ENCODE measurements at places on chromosomes 12 and 14.

GRCh38 chr12:26713885-26714383 is 119.1 kb downstream of the ITPR2 start:
- no peak for DNase-seq

- DNase-seq = no peak
Measured at GRCh38 chr14:104897330-104898194, 27.1 kb upstream of the PLD4 start.

GRCh38 chr12:60752589-60752988 is 1156.8 kb downstream of the SLC16A7 start:
- DNase-seq = no peak

GRCh38 chr12:71702590-71702989 is 16.7 kb downstream of the TMEM19 start:
- DNase-seq = no peak

GRCh38 chr14:59918824-59919569 is 947 bp upstream of the LRRC9 start:
- DNase-seq = no peak

- DNase-seq = no peak
Measured at GRCh38 chr12:48629541-48629940, 52.5 kb downstream of the KANSL2 start.

DNA sequence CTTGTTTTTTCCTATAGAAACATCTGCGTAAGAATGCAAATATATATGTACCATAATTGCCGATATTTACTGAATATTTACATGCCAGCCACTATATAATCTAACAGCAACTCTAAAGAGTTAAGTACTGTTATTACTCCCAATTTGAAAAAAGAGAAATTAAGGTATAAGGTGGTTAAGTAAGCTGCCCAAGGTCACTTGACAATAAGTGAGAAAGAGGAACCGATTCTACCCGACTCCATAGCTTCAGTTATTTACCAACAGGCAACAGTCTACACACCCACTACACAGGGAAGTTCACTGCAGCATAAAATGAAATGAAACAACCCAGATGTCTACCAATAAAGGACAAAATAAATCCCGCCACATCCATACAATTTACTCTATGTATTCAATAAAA is 1.1 kb downstream of the MIS18BP1 start:
- DNase-seq = no peak

- no peak for DNase-seq
Measured at GRCh38 chr12:13843841-13844240, 137.6 kb downstream of the GRIN2B start.

GRCh38 chr12:117875744-117876435 is 92.9 kb downstream of the KSR2 start:
- no peak for DNase-seq

- DNase-seq = no peak
Measured at GRCh38 chr12:53755451-53755891, 3.7 kb upstream of the CISTR start.

- no peak for DNase-seq
Measured at GRCh38 chr12:20646239-20646827, 48.8 kb upstream of the SLCO1C1 start.

- no peak for DNase-seq
Measured at GRCh38 chr12:118126119-118126757, 9.7 kb upstream of the PEBP1 start.

DNA sequence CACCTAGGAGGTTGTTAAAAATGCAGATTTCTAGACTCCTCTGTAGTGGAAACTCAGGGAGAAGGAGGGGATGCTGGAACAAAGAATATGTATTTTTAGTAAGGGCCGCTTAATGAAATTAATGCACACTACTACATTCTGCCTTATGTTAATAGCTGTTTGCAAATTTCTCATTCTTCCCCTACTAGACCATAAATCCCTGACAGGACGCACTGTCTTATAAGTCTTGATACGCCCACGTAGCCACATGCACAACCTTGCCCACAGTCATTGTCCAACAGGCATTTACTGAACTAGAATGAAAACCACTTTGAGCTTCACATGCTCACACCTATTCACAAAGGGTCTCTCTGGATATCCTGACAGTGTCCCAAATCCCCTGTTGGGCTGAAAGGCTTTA is 10.5 kb downstream of the KRT2 start:
- no peak for DNase-seq

GRCh38 chr12:26830783-26831551 is 2.0 kb downstream of the ITPR2 start:
- no peak for DNase-seq

- DNase-seq = no peak
Measured at GRCh38 chr14:64612021-64612380, 62.2 kb downstream of the PPP1R36 start.

- DNase-seq = peak; percentile 26
Measured at GRCh38 chr12:103877934-103878510, 37.0 kb upstream of the NT5DC3 start.

DNA sequence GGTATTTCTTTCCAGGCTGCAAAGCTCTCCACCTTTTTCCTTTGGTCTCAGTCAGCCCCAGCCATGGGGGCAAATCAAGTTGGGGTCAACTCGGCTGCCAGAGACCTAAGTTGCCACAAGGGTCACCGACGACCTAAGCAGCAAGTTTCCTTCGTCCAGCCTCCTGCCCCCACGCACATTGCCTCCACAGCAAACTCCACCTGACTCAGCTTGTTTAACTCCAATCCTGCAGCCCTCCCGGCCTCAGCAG is 767 bp upstream of the KCNMB4 start:
- no peak for DNase-seq

DNA sequence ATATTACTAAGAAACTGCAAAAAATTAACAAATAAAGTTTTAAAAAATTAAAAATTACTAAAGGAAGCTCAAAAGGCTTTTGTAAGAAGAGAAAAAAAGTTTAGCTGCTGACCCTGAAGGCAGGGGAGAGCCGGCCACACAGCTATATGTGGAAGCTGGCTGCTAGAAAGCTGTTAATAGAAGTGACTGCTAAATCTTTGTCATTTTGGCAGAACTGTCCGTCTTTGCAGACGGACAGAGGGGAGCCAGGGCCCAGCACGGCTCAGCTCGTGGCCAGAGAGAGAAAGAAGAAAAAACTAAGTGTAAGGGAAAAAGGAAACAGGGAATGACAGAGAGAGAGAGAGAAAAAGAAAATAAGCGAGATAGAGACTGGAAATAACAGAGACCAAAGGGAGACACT is 27.9 kb downstream of the PRMT8 start:
- no peak for DNase-seq

GRCh38 chr14:24127673-24128072 is 2.8 kb upstream of the FITM1 start:
- DNase-seq = no peak

DNA sequence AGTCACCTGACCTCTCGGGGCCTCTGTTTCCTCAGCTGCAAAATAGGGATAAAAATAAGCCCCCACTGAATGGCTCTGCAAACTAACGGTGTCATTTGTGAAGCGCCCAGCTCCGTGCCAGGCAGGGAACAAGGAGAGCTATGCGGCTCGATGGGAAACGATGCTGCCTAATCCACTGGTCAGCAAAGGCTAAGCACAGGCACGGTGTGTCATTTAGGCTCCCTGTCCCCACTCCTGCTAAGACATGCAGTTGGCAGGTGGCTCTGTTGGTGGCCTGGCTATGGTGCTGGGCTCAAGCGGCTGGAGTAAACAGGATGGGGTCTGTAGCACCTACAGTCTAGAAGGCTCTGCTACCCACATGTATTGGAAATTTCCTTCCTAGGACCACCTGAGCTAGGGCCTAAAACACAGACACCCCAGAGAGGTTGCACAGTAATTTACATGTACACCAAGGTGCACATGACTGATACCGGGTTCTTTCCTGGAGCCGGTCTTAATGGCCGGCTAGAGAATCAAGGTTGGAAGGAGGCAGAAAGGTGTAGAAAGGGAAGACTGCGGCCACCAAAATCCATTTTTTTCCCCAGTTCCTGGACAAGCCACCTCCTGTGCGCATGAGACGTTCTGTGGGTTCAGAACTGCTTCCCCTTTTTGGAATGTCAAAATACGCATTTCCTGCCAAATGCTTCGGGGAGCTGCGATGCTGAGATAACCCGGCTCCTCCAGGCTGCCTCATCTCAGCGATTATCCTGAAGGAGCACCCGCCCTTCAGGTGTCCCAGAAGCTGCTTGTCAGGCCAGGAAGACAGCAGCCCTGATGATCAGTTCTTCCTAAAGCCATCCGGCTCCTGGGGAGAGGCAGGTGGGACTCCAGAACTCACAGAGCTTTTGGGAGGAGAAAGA is 1.0 kb downstream of the CACNA2D4 start:
- no peak for DNase-seq

DNA sequence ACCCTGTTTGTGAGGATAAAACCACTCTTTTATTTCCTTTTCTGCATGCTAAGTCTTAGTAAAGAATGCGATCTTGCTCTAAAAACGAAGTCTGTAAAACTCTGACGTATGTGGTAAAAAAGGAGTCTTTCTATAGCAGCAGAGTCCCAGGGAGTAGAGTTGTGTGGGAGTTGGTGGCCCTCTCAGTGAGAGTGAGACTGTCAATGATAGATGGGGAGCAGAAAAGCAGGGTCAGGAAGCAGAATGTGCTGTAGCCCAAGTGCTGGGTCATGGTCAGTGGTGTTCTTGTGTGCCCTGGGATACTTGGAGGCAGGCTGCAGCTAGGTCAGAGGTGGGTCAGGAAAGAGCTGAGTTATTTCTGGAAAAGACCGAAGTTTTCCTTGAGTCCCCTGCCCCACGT is 20.3 kb upstream of the GPR33 start:
- DNase-seq = no peak

GRCh38 chr12:46217541-46218321 is 51.1 kb downstream of the SLC38A1 start:
- peak; percentile 23 for DNase-seq

- no peak for DNase-seq
Measured at GRCh38 chr12:1882405-1882804, 36.0 kb downstream of the CACNA2D4 start.

DNA sequence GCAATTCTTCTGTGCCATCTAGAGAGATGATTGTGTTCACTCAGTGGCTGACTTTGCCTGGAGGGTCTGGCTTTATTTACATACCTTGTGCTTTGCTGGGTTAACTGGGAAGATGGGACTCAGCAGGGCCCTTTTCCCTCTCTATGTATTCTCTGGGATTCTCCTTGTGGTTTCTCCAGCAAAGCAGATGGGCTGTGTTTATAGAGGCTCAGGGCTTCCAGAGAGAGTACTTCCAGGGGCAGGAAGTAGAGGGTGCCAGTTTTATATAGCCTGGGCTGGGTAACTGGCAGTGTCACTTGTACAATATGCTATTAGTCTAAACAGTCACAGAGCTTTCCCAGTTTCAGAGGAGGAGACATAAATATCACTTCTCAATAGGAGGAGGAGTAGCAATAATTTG is 509.9 kb downstream of the DIO2 start:
- DNase-seq = no peak

DNA sequence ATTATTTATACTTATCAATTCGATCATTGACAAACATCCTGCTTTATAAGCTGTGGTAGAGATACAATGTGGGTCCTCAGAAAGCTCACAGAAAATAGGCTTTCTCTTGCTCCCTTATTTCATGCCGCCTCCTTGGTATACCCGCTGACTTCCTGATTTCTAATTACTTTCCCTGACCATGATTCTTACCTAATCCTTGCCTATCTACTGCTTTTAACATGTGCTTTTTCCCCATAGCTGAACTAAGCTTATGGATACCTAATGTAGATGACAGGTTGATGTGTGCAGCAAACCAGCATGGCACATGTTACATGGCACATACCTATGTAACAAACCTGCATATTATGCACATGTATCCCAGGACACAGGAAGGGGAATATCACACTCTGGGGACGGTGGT is 65.1 kb downstream of the ITPR2 start:
- no peak for DNase-seq

- DNase-seq = no peak
Measured at GRCh38 chr14:33642691-33643244, 308.1 kb downstream of the EGLN3 start.

DNA sequence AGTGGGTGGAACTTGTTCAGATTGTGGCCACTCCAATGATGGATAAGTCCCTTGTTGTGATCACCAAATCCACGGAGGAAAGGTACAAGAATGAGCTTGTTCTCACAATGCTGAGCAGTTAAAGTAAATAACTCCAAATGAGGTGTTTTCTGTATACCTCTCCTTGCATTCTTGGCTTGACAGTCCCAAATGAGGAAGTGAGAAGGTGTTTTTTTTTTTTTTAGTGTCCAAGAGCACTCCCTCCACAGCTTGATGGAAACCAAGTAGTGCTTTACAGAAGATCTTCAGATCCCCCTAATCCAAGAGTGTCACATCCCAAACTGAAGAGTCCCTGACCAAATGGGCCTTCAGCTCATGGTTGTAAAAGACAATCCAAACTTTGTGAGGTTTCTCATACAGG is 153.6 kb downstream of the ATP23 start:
- no peak for DNase-seq

GRCh38 chr12:43728117-43728516 is 30.5 kb downstream of the PUS7L start:
- no peak for DNase-seq
